NCI-H187 (cell line): ENCODE measurements at places on chromosomes 16 and 17.

DNA sequence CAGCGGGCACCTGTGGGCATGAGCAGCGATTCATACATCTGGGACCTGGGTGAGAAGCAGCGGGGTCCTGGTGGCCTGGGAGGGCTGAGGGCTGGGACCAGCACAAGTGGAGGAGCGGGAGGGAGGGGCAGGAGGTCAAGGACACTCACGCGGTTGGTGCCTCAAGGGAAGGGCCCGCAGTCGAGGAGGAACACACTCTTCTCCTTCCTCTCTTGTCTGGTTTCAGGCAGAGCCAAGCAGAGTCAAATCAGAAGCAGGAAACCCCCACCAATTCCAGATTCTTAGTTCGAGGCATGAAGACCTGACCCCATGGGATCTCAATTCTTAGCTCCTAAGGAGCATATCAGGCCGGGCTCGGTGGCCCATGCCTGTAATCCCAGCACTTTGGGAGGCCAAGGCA lies 15.7 kb downstream of the DNAI2 start:
- no peak for DNase-seq

DNA sequence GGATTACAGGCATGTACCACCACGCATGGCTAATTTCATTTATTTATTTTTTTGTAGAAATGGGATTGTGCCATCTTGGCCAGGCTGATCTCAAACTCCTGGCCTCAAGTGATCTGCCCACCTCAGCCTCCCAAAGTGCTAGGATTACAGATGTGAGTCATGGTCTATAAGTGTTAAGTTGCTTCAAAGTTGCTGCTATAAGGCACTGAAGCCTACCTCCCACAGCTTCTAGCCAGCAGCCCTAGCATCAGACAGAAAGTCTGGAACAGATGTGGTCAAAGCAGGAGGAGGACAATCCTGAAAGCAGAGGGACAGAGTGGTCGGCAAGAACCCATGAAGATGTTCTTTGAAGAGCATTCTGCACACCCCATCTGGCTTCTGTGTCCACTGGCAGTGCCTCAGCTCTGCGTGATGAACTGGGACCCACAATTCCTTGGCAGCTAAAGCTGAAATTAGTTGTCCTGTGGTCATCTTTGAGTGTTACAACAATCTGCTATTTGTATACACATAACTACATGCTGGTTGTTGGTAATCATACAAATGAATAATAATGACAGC lies 11.2 kb downstream of the MAP3K14 start:
- no peak for DNase-seq

DNA sequence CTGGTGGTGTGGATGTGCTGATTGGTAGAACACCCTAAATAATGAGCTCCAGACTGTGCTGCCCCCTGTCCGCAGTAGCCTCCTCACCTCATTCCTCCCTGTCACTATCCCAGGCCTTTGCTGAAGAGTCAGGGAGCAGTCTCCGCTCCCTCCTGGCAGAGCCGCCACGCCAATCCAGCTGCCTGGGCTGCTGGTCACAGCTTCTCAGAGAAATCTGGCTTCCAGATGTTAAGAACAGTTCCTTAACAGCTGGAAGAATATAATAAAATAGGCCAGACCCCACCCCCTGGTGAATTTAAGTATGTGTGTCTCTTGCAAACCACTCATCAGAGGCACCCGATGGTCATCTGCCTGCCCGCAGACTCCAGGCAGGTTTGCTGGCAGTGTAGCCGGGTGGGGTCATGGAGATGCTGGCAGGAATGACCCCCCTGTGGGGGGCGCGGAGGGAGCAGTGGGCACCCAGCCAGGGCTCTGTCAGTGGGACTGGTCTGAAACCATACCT lies 161.0 kb downstream of the CCDC182 start:
- DNase-seq = no peak

- no peak for DNase-seq
Observed at GRCh38 chr17:38879878-38880665, 10.2 kb downstream of the LASP1 start.

GRCh38 chr16:86258713-86259112 lies 251.6 kb upstream of the FOXF1 start:
- DNase-seq = no peak

- no peak for DNase-seq
Observed at GRCh38 chr17:39114723-39115122, 36.7 kb downstream of the PLXDC1 start.

DNA sequence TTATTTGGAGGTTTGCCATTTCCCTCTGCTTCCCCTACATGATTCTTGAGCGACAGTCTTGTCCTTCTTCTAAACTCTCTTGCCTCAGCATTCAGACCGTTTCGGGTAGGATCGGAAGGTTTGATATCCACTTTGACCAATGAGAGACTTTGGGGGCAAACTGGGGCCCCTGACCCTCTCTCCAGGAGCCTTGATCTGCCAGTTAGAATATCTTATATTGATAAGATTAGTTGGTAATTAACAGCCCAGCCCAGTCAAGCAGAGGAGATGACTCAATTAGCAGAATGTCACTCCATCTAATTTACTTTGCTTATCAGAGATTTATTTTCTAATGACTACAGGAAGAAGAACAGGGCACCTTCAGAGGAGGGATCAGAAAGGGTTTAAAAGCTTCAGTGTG lies 532.8 kb downstream of the XYLT1 start:
- DNase-seq = no peak

GRCh38 chr17:64090144-64090543 lies 39.8 kb downstream of the ERN1 start:
- DNase-seq = no peak

- DNase-seq = no peak
Observed at GRCh38 chr17:40038882-40039513, 15.2 kb downstream of the MED24 start.

- no peak for DNase-seq
Observed at GRCh38 chr16:54957403-54958166, 26.9 kb downstream of the IRX5 start.

GRCh38 chr16:20853981-20854620 lies 46.1 kb downstream of the DCUN1D3 start:
- DNase-seq = no peak

DNA sequence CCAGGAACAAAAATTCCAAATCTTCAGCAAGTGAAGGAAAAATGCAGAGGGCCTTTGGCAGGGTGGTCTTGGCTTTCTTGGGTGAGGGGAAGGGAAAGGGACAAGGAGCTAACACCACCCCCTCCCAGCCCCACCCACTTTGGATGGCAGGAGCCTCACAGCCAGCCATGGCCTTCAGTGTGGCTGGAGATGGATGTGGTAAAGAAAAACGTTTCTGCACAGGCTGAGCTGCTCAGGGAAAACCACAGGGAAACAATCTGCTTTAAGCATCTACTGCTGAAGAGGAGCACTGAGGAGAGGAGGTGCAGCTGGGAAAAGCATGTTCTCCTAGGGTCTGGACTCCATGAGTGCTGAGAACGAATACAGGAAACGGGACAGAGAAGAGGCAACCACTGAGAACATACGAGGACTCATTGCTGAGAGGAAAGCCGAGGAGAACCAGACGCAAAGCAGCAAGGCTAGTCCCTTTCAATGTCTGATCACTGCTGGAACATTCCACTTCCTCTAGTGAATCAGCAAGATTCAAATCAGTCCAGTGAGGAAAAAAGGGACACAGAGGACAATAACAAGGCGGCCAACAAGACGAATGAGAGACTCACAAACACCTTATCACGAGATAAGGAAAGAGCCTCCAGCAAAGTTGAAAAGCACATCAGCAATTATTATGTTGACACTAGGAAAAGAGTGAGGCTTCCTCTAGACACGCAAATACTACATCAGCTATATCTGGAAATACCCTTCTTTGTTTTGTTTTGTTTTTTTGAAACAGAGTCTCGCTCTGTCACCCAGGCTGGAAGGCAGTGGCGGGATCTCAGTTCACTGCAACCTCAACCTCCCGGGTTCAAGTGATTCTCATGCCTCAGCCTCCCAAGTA lies 41.7 kb downstream of the ZZEF1 start:
- no peak for DNase-seq

DNA sequence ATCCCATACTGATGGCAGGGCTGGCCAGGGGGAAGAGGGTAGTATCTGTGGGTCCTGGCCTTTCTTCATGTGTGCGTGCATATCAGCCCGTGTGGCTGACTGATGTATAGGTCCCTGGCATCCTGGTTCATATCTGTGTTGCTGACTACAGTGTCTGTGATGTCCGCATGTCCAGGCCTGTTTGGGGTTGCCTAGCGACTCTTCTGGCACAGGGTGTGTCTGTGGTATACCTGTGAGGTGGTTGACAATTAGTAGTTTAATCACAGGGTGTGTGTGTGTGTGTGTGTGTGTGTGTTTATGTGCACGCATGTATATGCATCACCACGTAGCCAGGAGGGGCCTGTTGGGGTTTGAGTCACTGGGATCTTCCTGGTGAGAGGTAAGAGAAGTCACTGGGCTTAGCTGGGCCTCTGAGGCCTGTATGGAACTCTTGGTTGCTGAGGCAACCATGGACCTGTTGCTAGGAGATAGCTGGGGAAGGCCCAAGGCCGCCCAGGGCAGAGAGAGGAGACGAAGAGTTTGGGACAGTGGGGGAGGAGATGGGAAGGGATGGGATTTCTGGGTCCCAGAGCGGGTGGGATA lies 603 bp upstream of the TMEM95 start:
- no peak for DNase-seq

GRCh38 chr17:59558953-59559352 lies 6.5 kb upstream of the DHX40 start:
- no peak for DNase-seq

DNA sequence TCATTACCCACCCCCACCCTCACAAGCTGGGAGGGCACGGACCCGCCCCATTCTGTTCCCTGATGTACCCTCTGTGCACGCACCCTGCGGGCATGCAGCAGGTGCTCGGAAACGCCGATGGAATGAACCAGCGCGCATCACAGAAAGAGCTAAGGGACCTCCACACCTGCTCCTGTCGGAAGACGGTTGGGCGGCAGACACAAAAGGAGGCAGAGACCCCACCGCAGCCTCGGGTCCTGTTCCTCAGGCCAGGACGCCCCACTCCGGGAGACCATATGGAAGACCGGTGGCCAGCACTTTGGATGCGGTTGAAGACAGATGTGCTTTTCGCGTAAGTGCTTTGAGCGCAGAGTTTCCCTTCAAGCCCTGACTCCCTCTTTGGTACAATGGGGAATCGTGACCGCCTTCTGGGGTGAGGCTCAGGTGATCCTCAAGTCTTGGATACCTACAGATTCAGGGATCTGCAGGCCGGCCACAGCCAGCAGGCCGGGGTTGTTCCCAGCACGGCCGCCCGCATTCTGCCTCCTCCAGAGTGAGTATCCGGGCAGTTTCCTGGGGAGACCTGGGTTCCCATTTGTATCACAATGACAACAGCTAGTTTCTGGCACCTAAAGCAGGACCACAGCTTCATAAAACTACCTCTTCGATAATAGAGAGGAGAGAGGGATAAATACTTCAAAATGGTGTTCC lies 123.1 kb downstream of the FOXL1 start:
- DNase-seq = no peak

DNA sequence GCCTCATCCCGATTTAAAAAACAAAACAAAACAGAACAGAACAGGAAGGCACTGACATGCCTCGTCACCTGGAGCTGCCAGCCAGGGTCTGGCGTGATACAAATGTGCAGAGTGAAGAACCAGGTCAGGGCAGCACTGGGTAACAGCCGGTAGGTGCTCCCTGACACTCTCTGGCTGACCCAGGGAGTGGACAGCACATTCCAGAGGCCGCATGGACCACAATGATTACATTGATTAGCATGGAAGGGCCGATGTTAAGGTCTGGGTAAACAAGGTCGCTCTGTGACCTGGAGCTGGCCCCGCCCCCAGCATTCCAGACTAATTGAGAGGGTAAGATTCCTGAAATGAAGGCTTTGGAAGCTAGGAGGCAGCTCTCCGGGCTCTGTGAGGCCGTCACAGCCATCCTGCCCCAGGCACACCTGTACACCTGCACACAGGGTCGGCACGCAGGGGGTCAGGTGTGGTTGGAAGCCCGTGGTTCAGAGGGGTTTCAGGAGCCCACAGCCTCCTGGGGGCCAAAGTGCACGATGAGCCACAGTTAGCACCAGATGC lies 21.4 kb downstream of the PIEZO1 start:
- DNase-seq = no peak

DNA sequence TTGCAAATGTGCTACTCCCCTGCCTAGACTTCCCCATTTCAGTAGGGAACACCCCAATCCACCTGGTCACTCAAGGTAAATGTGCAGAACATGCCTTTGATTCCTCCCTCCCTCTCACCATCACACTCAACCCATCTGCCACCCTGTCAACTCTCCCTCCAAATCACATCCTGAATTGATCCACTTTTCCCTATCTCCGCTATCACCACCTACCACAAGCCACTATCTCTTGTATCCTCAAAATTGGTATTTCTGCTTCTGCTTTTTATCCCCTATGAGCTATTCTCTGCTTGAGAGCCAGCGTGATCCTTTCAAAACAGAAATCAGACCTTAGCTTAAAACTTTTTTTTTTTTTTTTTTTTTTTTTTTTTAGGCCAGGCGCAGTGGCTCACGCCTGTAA lies 5.4 kb upstream of the NOL11 start:
- no peak for DNase-seq

DNA sequence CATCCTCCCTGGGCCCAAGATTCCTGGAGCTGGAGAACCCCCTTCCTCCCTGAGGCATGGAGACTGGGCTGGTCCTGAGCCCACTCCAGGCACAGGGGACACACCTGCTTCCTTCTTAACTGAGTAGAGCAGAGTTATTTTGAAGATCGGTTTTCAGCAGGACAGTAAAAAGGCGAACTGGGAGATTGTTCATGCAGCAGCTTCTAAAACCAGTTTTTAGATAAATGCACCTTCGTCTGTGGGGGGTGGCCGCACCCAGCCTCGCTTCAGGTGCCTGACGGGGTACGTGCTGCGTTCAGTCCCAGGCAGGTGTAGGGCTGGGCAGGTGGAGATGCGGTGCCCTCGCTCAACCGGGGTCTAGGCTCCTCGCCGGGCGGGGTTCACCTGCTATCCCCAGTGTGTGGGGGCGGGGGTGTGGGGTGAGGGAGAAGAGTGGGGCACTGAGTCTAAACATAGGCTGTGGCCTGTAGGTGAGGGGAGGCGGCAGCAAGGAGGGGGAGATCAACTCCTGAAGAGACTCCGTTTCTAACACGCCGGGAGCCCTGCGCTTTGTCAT lies 69.5 kb downstream of the JPH3 start:
- no peak for DNase-seq

GRCh38 chr16:54488729-54489128 lies 202.1 kb upstream of the IRX3 start:
- no peak for DNase-seq

DNA sequence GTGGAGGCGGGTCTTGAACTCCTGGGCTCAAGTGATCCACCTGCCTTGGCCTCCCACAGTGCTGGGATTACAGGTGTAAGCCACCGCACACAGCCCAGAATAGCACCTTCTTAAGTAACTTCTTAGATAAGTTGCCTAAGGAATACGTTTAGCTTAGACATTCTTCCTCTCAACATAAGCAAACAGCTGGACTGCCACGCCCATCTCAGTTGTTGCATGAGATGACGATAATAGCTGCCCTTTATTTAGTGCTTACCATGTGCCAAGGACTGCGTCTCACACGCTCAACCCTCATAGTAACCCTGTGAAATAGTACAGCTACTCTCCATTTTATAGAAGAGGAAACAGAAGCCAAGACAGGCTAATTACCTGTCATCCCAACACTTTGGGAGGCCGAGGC lies 11.8 kb downstream of the HASPIN start:
- no peak for DNase-seq

GRCh38 chr17:81702934-81703746 lies at the start of gene MRPL12:
TSS of gene MRPL12 (plus strand) at chr17:81703367. CDS start at chr17:81703502, 135 bp downstream.
- peak; percentile 74 for DNase-seq
